ENCODE measurements at places on chromosomes 1 and 21.

DNA sequence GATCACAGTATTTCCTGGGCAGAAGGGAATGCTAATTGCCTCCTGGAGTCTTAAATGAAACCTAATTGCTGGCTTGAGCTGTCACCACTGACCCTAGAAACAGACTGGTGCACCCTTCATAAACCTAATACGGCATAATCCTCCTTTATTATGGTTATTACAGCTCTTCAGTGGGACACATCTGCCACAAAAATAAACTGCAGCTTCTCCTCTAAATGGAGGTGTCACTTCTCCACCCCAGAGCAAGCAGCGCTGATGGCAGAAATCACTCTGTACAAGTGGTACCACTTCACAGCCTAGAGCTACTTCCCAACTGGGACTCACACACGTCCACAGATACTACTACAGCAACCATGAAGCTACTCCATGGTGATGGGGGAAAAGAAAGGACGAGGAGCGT is 11.1 kb downstream of the PTPN14 start:
- DNase-seq = no peak

DNA sequence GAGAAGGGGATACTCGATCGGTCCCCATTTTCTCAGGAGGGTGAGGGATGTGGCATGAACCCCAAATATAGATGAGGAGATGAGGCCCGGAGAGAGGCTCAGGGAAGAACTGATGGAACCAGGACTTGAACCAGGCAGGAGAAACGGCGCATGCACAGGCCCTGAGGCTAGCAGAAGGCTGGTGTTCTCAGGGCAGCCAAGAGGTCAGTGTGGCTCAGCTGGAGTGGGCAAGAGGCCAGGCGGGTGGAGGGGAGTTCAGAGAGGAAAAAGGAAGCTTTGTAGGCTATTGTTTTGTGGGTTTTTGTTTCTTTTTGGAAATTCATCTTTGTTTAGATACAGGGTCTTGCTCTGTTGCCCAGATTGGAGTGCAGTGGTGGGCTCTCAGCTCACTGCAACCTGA is 122.0 kb downstream of the LACTBL1 start:
- peak; percentile 91 for DNase-seq

GRCh38 chr1:211196880-211197279 is 62.3 kb upstream of the RCOR3 start:
- no peak for DNase-seq

DNA sequence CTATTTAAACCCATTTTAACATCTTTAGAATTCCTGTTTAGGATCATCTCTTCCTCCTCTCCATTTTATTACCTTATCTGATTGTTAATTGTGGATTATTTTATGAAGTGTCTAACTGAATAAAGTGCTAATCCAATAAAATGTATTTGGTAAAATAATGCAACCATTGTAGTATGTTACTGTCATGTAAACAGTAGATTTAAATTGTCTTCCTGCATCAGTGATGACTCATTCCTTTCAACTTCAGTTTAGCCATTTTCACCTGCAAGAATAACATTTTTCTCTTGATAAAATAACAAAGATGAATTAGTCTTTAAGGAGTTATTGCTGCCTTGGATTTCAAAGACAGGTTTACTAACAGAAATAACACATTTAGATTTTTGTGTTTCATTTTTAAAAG is 5.4 kb downstream of the PPP2R5A start:
- DNase-seq = no peak
